CD14-positive monocyte (primary cell): ENCODE measurements at places on chromosomes 7 and 10. TPM values are rescaled to one million over a fixed set of nuclear protein-coding genes. Genes with fewer than 3 reads are reported as not detected.
A peak's percentile ranks its signal among the peaks of the same experiment; 100 is the strongest.

DNA sequence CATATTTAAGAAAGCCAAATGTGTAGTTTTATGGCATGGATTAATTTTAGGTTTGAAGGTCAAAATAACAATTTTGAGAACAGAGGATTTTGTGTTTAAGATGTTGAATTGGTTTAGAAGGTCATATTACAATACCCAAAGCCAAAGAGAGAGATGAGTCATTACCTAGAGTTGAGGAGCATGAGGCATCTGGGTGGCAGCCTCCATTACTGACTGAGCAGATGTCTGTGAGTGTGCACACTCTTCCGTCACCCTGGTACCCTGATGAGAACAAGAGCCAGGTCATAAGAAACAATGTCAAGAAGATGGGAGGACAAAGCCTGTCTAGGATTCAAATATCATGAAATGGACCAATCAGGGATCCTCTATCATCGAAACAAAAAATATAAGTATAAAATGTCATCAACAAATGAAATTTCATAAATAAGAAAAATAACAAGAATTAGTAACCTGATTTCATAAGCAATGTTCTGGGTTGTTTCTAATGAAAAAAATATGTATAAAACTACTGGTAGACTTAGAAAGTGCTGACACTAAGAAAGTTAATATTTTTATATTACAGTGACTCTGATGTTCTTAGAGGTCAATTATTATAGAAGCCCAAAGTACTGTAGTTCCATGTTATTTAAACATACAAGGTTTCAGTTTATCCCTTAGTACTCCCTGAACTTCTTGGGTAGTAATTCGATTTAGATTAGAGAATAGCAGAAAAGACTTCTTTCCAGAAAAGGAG is 20.0 kb downstream of the CUBN start:
- DNase-seq: peak; percentile 51

DNA sequence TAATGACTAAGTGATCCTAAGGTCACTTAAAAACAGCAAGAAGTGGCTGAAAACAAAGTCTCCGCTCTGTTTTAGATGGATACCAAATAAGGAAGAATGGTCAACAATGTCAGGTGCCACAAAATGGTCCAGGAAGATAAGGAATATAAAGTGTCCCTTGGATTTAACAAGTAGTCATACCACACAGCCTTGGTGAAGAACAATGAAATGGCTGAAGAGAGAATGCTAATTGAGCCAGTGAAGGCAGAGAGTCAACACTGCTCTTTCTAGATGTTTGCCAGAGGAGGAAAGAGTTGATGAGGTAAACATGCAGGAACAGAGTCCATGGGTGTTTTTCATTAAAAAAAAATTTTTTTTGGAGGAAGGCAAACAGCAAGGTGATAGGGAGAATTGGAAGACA is 2.1 kb upstream of the CASD1 start:
- DNase-seq: no peak

DNA sequence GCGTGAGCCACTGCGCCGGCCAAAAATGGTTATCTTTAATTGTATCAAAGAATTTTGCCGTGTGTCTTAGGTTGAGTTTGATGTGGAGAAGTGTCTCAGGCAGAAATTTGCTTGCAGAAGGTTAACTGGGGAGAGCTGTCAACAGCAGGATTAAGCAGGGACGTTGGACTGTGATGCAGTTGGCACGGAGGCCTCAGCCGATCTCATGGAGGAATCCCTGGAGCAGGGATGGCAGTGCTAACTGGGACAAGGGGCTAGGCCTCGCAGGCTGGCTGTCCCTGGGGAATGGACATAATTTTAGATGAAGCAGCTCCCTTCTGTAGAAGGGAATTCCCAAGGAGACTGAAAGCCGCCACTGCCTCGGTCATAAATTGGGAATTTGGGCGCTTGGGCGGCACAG is 12.3 kb upstream of the KIF5B start:
- no peak for DNase-seq

GRCh38 chr10:7457478-7458316 is 46.9 kb upstream of the SFMBT2 start:
- peak; percentile 49 for DNase-seq

DNA sequence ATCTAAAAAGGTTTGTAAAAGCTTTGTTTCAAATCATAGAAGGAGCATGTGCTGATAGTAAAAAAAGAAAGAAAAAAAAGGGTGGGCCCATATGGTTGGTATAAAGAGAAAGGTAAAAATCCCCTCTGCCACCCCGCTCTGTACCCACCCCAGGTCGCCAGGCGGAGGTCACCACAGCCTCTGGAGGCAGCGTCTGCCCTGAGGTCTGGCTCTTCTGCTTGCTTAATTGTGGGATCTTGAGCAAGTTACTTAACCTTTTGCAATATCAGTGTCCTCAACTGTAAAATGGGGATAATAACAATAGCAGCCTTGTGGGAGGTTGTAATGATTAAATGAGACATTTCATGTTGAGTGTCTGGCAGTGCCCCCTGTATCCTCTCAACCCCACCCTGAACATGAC is 10.7 kb upstream of the PCBD1 start:
- no peak for DNase-seq

DNA sequence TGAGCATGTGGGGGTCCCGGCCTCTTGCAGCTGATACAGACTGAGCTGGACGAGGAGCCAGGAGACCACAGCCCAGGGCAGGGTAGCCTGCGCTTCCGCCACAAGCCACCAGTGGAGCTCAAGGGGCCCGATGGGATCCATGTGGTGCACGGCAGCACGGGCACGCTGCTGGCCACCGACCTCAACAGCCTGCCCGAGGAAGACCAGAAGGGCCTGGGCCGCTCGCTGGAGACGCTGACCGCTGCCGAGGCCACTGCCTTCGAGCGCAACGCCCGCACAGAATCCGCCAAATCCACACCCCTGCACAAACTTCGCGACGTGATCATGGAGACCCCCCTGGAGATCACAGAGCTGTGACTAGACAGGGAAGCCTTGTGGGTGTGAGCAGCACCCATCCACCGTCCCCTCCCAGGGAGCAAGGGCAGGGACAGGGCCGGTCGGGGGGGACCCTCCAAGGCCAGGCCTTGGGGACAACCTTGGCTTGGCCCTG is 36.1 kb downstream of the PSAP start:
- no peak for DNase-seq

DNA sequence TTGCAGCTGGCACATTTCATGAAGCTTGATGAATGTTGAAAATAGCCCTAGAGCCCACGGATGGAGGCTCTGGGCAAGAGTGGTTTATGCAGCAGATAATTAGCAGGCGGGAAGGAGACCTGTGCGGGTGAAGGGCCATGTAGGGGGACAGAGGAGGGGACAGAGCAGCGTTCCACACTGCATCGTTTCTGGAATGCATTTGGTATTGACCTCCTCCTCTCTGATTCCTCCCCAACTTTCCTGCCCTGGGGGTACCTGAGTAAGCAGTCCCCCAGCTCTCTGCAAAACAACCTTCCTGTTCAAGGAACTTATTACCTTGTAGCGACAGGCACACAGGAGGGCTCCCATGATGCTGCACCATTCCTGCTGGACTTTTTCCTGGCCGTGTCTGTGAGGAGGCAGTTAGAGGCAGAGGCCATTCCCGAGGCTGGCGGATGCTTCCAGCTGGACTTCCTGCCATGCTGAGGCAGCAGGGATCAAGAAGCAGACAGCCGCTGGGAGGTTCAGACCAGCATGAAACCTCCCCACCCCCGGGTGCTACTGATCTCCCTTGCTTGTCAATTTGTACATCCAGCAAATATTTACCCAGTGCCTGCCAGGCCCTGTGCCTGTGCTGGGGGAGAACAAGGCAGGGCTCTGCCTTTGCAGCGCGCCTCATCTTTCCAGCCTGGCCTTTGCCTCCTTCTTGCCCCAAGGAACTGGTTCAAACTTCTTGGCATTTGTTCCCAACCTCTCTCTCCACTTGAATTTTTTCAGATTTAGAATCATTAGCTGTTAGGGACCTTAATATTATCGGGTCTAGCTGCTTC is 28.7 kb downstream of the SLC29A3 start:
- no peak for DNase-seq

DNA sequence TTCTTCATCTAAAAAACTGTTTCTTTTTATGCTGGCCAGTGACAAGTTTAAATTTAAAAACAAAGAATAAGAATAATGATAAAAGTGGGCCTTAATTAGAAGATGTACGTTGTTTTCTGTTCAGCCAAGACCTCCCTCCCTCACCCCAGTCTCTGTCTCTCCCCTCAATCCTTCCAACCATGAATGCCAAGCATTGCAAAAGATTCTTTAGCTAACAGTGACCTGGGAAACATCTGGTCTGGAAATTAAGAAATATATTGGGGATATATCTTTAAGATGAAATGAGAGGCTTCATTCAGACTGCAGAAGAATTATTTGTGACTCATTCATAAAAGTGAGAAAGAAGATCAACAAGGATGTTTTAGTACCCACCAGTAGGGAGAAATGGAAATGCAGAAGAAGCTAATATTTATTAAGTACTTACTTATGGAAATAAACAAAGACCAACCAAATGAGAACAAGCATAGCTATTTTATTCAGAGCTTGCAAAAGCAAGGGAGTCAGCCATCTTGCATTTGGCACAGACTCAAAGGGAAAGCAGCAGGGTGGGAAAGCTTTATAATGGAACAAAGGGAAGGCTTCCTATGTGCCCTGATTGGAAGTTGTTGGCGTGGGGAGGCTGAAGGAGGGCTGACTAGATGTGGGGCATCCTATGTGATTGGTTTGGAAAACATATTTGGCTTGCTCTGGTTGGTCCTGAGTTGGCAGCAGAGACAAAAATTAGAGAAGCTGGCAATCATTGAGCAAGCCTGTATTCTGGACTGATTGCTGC is 595.4 kb upstream of the GHITM start:
- no peak for DNase-seq

GRCh38 chr10:131041441-131041840 is 270.1 kb downstream of the TCERG1L start:
- no peak for DNase-seq

DNA sequence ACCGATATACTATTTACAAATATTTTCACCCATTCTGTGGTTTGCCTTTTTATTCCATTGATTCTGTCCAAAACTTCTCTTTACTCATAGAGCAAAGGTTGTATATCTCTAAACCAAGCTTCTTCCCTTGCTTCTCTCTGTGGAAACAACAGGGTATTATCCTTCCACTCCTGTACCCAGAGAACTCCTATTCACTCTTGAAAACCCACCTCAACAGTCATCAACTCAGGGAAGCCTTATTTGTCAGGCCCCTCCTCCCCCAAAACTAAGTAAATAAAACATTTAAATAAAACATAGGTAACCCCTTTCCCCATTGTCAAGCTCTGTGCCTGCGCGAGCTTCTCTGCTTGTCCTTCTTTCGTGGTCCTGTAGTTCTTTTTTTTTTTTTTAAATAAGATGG is 44.6 kb downstream of the GTF2IRD1 start:
- no peak for DNase-seq

GRCh38 chr7:17434841-17435692 is 136.6 kb downstream of the AHR start:
- no peak for DNase-seq

GRCh38 chr10:21517134-21518031 is 8.1 kb downstream of the SKIDA1 start:
- DNase-seq: no peak

GRCh38 chr7:158774952-158775351 is 54.4 kb downstream of the ESYT2 start:
- DNase-seq: no peak

CDK14 gene
- polyA plus RNA-seq: 2.5 TPM

SLC26A3 gene
- polyA plus RNA-seq: not detected in 2 replicates

TMEM236 gene
- not detected for polyA plus RNA-seq

FAM241B gene
- not detected for polyA plus RNA-seq

MACC1 gene
- polyA plus RNA-seq: not detected in 2 replicates

TASOR2 gene
- 4.2 and 12.3 TPM in 2 replicates for polyA plus RNA-seq

ABCA13 gene
- polyA plus RNA-seq: 0.41 TPM

PAPSS2 gene
- polyA plus RNA-seq: 1.3 and 3.5 TPM in 2 replicates
